Common myeloid progenitor, CD34-positive (primary cell): ENCODE measurements at places on chromosomes 7 and 10.
A peak's percentile ranks its signal among the peaks of the same experiment; 100 is the strongest.

DNA sequence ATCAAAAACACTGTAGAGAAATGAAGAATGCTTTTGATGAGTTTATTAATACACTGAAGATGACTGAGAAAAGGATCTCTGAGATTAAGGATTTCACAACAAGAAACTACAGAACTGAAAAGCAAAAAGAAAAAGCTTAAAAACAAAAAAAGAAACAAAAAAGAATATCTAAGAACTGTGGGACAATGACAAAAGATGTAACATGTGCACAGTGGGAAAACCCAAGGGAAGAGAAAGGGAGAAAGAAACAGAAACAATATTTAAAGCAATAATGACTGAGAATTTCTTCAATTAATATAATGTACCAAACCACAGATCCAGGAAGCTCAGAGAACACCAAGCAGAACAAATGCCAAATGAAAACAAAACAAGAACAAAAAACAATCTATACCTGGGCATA is 42.2 kb downstream of the TFEC start:
- DNase-seq = no peak

- no peak for DNase-seq
Measured at GRCh38 chr7:1922071-1922869, 252.2 kb downstream of the ELFN1 start.

DNA sequence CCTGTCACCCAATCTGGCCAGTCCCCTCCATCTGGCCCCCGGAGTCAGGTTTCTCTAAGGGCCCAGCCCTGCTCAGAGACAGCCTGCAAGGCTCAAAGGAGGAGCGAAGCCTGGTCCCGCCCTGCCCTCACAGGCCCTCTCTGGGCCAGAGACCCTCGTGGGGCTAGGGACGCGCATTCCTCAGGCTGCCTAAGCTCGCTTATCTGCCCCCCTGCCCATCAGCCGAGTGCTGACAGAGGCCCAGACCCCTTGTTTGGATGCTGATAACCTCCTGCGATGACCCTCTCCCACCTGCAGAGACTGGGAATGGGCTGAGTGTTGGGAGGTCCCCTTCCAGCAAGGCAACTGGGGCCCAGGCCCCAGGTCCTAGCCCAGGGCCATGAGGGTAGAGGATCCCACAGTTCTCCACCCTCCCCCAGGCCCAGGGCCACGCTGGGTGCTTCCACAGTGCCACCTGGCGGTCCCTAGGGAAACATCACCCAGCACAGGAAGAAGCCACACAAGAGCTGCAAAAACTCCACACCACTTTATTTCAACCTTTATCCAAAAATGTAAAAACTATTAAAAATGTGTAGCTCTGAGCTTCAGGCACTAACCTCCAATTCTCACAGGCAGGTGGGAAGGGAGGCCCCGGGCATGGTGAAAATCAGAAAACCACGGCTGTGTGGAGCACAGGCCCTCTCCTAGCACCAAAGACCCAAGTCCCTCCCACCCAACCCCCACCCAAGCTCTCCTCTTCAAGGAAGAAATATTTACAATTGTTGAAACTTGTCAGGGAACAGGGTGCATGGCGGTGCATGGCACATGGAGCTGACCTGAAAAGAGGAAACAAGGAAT is 2.2 kb downstream of the NPM3 start:
- peak; percentile 66 for DNase-seq

GRCh38 chr7:6165075-6165474 is 107.3 kb downstream of the CYTH3 start:
- DNase-seq = no peak

GRCh38 chr10:47325303-47326291 is 3.3 kb downstream of the GDF2 start:
- no peak for DNase-seq

DNA sequence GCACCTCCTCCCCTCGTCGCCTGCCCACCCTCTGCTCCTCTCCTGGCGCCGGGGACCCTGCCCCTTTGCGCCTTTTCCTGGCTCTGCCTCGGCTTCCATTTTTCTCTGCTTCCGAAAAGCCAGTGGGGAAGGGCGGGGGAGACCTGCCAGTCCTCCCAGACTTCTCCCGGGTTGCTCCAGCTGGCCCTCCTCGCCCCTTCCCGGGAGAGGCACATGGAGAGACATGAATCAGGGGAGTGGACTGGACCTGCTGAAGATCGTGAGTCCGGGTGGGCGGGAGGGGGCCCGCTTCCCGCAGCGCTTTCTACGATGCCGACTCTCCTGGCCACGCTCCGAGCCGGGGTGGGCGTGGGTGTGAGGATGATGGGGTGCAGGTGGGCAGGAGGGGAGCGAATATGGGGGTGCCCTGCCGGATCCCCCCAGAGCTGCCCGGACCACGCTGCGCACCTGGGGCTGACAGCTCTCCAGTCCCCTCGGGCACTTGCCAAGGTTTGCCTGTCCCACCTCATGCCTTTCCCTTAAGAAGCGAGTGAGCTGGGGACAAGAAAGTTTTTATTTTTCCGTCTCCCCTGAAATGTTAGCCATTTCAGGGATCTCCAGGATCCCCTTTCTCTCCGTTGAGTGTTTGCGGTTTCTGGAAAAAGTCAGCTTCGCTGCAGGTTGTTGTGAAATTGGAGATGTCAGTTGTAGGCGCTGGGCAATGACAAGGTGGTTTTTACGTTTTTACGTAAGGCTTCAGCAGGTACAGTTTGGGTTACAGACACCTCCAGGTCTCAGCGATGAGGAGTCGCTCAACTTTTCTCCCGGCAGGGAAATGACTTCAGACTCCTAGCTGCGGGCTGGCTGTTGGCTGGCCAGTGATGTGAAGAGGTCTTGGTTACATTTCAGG is 977 bp downstream of the CACNB2 start:
- DNase-seq = peak; percentile 50

DNA sequence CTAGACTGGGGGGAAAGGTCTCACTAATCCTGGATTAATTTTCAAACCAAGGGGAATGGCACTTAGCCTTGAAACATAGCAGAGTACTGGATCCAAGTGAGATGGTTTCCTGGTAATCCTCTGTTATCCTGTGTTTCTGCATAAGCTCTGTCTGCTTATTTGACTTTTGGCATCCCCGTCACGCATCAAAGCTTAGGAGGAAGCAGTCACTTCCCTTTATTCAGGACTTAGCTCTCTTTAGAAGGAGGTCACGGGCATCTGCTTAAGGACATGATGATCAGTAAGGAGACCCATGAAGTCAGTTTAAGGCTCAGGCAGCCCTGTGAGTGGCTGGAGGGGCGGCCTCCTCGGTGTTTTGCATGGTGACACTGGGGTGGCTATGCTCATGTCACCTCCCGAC is 30.0 kb downstream of the TSPAN15 start:
- no peak for DNase-seq

DNA sequence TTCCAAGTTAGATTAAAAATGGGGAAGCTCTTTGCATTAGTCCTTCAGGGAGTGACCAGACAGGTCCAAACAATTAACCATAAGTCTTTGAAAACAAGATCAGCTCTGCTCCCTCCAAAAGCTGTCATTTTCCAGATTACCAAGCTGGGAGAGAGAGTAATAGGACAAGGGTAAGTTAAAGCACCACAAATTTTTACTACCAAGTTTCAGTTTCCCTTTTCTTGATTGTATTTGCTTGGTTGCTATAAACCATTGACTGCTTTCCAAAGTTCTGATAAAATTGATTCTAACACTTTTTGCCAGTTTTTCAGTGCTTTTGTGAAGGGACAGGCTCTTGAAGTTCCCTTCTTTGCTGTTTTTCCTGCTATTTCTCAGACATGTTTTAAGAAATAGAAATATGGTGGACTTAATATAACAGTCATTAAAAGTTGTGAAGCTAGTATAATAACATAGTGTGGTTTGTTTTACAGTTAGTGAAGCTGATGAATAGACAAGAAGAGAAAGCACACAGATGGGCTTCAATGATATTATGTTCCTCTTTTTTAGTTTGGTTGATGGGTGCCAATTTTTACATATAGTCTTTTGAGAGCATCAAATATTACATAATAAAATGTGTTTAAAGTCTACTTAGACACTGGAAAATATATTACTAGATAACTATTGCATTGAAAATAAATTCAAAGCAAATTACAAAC is 40.0 kb upstream of the ZNF365 start:
- DNase-seq = no peak
